Stimulated activated memory B cell treated with anti-CD40 and anti-IgM and Interleukin-4, amounts not matched to agents 10 μg/mL and 1 μg/mL and 100 μg/mL, for 72 hours (primary cell): ENCODE measurements at places on chromosomes 2 and 18.

DNA sequence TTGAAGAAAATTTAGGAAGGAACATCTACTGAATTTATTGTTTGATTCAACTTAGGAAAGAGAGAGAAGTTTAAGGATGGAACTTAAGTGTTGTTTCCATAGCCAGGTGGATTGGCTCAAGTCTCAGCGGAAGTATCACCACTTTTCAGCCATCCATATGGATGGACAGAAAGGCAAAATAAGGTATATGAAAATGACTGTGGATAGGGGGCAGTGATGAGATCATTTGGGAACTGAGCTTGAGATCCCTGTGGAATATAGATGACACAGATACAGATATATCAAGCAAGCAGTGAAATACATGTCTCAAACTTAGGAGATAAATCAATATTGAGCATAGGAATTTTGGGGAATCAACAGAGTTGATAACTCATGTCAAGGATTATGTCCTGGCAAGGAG, 1462.7 kb upstream of the NXPH2 start:
- ATAC-seq: no peak

DNA sequence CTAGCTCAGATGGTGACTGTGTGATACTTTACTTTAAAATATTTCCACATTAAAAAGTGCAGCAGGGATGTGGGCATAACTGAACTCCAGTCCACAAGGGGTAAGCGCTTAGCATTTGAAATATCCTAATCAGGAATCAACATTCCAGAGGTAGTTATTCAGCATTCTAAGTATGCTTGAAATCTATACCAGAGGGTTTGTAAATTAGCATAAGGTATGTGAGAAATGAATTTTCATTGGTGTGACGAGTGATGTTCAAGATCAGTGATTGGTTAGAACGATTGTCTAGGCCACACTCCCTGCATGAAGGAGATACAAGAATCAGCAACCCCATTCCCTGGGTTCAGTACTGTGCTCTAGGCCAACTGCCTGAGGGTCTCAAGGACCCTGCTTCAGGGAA, 42.6 kb downstream of the MAPK4 start:
- no peak for ATAC-seq

GRCh38 chr2:227394401-227394800, 6.7 kb upstream of the SCYGR1 start:
- ATAC-seq: peak; percentile 24

GRCh38 chr2:133146893-133147292, 421.4 kb downstream of the NCKAP5 start:
- ATAC-seq: no peak

DNA sequence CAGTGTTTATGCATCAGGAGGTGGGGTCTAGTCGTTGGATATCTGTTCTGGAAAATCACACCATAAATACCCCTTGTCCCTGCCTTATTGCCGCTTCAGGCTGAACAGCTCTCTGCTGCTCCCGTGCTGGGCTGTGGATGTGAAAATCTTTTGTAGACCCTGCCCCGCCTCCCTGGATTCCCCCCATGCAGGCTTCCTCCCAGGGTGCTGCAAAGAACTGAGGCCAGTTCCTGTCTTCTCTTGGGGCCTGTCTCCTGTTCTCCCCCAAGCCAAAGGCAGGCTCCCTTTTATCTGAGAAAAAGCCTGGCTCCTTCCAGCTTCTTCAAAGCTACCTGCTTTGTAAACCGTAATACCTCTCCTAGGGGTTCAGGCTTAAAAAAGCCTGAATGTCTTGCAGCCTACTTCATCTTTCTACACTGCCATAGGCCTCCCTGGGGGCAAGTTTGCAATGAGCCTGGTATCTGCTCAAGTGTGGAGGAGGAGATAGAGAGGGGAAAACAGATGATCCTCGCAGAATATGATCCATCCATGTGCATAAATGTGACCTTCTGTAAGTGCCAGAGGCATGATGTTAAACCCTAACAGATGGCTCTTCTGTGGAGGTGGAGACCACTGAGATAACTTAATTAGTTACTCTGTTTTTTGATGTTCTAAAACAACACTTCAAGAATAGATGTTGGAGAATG, 55.3 kb downstream of the VWA3B start:
- ATAC-seq: peak; percentile 58

GRCh38 chr18:78805840-78806239, 173.8 kb upstream of the SALL3 start:
- no peak for ATAC-seq

DNA sequence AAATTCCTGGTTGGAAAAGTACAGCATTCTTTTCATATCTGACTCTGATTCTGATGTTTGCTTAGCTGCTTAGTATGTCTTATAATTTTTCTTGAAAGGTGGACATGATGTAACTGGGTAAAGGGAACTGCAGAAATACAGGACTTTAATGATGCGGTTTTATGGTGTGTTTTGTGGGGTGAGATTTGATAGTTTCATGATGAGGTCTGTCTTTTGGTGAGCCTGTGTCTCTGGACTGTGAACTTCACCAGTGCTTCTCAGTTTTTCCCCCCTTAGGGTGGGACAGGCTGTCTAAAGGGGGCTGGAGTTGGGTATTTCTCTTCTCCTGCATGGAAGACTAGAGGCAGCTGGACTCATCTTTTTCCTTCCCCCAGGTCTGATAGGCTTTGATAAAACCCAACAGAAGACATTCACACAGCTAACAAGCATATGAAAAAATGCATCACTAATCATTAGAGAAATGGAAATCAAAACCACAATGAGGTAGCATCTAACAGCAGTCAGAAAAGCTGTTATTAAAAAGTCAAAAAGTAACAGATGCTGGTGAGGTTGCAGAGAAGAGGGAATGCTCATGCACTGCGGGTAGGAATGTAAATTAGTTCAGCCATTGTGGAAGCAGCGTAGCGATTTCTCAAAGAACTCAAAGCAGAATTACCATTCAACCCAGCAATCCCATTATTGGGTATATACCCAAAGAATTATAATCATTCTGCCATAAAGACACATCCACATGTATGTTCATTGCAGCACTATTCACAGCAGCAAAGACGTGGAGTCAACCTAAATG, 77.6 kb downstream of the EPC2 start:
- ATAC-seq: no peak

DNA sequence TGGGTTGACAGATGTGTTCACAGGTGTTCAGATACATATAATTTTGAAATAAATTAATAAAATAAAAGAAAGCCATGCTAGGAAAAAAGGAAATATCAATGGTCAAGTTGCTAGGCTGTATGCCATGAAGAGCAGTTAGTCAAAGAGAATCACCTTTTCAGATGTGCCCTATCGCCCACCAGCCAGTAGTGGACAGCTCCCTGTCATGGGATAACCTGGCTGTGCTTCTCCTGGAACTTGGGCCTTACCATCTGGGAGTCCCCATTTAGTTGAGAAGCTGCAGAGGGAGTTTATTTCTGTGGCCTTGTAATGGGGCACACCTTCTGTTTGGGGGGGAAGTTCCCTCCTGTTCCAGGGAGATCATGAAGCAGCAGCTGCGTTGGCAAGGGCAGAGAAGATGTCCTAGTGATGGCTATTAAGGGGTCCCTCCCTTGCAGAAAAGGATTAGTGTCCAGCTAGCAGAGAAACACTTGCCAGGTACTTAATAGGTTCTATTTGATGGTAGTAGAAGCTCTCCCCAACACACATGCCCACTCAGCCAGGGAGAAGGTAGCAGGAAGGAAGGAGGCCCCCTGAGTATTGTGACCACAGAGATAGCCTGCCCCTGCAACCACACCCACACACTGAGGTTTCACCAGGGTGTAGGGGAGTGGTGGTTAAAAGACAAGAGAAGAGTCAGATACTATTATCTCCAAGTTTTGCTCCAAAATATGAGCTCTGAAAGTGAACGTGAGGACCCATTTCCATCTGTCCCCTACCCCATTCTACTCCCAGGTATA, 117.7 kb downstream of the B3GNT2 start:
- peak; percentile 99 for ATAC-seq

DNA sequence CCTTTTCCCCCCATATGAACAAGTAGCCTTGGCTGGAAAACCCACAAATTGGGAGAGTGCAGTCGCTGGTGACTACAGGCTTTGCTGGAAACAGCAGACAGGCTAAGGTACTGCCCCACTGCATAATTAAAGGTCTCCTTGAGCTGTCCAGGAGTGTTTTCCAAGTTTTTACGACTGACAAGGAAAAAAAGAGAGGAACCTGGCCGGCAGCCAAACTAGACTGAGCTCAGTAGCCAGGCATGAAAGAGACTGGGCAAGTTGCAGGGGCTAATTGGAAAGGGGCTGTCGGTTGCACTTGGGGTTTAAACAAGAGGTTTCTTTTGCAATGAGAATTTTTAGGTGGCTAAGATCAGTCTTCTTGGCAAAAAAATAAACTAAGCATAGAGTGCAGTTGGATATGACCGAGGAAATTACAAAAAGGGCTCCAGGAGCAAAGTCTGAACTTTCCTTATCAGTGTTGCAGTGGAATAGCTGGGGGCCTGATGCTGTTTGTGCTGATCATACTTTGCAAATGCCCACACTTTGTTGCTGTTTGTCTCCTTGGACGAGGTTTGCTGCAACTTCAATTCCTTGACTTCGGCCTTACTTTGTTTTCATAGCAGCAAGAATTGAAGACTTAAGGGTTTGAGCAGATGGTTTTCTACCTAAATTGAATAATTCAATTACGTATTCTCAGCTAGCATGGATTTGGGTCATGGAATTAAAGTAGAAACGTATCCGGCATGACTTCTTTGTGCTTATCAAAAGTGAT, 2.1 kb downstream of the GULP1 start:
- no peak for ATAC-seq

DNA sequence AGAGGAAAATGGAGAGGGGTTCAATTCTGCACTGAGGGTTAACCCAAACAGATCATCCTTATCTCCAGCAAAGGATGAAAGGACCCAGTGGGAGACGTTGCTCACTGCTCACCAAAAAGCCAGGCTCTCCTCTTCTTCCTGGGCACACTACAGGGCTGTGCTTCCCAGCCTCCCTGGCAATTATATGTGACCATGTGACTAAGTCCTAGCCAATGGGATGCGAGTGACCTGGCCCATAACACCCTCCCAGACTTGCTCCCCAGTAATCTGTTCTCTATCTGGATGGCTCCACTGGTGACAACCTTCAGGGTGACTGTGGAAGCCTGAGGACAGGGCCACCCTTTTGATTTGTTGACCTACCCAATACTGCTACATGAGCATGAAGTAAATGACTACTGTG, 10.9 kb upstream of the PRKCE start:
- ATAC-seq: no peak

- ATAC-seq: no peak
Observed at GRCh38 chr2:51420511-51420910, 388.6 kb upstream of the NRXN1 start.

GRCh38 chr2:134466141-134466540, 212.3 kb downstream of the MGAT5 start:
- no peak for ATAC-seq

- ATAC-seq: no peak
Observed at GRCh38 chr2:106972782-106973181, 86.8 kb upstream of the ST6GAL2 start.

GRCh38 chr2:230925443-230925878, 419 bp upstream of the GPR55 start:
- ATAC-seq: peak; percentile 47

- no peak for ATAC-seq
Observed at GRCh38 chr2:1993711-1994682, 249.7 kb upstream of the PXDN start.

DNA sequence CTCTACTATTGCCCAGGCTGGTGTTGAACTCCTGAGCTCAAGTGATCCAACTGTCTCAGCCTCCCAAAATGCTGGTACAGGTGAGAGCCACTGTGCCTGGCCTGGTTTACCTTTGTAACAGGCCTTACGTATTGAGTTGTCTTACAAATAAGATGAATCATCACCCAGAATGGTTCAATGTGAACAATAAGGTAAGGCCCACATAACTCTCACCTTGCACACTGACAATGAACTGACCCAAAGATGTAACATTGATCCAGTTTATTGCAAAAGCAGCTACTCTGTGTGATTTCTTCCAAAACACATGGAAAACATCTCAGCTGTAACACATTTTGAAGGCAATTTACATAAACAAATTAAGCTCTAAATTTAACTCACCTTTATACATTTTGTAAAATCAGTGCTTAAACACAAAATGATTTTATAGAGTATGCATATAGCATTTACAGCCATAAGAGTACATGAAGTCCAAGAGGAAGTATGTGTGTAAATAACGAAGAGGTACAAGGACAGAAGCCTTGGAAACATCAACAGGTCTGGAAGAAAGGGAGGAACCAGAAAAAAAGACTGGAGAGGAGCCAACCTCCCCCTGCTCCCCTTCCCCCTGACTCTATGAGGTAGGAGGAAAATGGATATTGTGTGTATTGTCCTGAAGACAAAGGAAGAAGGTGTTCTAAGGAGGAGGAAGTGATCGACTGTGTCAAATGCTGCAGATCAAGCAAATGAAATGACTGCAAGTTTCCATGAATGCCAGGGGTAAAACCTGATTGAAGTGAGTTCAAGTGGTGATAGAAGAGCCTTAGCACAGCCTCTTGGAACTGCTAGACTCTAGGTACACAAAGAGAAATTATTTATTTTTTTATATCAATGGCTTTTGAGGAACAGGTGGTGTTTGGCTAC, 5.6 kb upstream of the WDFY1 start:
- ATAC-seq: no peak
